ENCODE measurements at places on chromosomes 5 and 9. TPM values are rescaled to one million over a fixed set of nuclear protein-coding genes. Genes with fewer than 3 reads are reported as not detected.

DNA sequence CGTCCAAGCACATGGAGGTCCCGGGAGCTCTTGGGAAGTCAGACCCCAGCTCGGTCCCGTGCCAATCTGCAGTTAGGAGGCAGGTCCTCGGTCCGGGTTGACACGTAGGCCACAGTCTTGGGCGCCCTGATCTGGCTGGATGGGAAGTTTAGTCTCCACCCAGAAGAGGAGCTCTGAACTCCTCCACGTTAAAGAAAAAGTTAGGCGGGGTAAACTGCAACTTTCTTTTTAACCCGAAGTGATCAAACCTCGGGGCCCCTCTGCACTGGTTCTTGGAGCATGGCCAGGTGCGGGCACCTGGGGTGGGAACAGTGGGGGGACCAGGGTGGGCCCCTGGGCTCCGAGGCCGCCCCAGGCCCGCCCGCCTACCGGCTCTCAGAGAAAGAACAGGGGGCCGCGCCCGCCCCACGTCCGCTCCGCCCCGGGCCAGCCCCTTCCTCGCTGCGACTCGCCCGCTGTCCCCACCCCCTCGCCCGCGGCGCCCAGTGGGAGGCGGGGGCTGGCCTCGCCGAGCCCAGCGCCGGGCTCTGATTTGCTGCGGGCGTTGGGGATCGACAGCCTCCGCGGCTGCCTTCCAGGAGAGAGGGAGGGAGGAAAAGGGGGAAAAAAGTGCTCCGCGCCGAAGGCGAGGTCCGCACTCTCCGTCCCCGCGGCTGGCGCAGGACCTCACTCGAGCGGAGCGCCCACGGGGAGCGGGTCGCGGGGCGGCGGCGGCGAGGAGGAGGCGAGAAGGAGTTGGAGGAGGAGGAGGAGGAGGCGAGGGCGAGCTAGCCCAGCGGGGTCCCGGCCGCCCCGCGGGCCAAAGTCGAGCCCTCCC lies at the start of gene COL5A1:
Gene COL5A1 (plus strand): TSS at position 631 of the 817 bp plus-strand sequence. CDS start 385 bp downstream, outside the sequence.
- DNase-seq: peak; percentile 98

DNA sequence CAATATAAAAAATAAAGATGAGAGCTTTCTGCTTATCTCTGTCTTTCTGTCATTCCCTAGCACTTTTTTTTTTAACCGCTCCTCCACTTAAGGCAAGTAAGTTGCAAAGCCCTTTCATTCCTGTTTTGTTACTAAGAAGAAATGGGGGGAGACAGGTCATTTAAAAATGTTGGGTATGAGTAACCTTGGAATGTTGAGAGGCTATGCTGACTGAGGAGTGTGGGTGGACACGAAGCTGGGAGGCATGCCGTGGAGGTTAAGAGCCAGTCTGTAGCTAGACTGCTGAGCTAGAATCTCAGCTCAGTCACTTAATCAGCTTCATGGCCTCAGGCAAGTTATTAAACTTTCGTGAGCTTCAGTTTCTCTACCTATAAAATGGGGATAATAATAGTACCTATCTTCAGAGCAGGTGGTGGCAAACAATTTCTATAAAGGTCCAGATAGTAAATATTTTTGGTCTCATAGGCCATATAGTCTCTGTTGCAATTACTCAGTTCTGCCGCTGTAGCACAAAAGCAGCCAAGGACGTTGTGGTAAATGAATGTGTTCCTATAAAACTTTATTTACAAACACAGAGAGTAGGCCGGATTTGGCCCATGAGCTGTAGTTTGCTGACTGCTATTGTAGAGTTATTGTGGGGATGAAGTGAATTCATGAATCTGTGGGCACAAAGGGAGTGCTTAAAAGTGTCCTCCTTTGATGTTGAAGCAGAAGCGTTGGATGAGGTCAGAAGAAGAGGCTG lies 220.0 kb downstream of the GABBR2 start:
- peak; percentile 98 for DNase-seq

The ENTR1 gene
- 50.2 TPM for total RNA-seq

DNA sequence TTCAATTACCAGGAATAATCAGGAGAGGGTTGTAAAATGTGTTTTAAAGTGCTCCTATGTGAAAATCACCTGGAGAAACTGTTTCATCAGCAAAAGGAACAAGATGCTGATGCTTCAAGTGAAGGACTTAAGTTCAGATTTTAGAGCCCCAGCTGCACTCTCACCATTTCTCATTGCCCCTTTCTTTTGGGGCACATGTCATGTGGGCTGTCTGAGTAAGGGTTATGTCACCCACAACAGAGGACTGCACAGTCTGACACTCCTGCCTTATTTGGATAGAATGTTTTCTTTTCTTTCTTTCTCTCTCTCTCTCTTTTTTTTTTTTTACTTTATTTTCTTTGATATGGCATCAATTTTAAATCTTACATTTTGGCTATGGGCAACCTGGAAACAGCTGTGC lies 204.1 kb upstream of the EFNA5 start:
- DNase-seq: peak; percentile 61

DNA sequence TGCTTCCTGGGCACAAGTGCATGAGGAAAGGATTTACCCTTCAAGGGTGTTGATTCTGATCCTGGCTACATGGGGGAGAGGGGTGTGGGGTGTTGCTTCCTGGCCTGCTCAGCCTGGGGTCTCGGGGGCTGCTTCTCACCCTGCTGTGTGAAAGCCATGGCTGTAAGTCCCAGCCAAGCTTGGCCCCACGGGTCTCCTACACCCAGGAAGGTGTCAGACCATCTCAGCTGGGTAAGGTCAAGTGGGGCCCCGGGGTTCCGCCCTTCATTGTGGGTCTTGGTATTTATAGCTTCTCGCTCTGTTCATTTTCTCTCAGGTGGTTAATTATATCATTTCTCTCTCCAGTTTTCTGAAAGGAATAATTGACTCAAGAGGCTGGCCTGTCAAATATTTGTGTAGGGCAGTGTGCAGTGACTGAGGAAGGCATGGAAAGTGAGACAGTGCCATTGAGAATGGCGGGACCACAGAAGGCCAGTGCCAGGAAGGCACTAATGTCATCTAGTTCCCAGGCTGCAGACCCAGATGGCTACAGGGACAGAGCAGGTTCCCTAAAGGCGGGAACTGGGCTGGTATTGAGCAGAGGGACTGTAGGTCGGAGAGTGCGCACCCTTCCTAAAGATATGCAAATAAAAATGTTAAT lies 126.0 kb downstream of the FOXD1 start:
- no peak for DNase-seq

DNA sequence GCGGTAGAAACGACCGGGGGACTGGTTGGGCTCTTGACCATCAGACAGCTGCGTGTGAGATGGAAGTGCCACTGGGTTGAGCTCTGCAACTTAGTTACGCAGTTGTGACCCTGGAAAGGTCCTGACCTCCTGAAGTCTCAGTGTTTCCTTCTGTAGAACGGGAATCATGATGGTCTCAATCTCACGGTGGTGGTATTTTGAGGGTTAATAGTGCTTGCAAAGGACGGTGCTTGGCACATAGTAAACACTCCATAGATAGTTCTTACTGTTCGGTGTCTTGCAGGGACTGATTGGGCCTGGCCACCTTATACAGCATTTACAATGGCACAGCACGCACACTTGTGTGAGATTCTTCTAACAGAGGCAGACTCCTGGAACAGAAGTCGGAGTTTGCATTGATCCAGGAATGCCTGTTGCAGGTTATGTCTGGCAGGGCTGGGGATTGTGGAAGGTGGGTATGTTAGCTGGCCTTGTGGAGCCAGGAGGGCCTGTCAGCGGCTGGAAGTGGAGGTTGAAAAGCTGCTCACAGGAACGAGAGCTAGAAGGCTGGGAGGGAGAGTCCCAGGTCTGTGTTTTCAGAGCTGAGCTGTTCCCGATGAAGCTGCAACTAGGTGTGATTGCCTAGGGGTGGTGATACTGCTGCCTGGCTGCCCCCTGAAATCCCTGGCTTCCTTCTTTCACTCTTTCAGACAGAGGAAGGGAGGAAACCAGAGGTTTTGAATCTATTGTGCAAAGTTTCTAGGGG lies 962 bp upstream of the TXN start:
- peak; percentile 56 for DNase-seq

DNA sequence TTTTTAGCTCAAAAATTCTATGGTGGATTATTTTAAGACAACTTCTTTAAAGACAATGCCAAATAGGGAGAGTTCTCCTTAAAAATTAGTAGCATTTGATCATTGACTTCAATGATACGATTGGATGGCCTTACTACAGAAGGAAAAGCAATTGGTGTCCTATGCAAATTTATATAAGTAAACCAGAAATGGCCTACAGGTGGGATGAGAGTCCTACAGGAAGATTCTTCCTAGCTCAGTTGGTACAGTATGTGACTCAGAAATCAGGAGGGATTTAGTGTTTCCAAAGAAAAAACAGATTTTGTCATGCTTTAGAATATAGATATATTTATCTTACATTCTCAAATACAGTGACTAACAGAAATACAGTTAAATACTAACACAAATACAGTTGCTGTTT lies 6.5 kb downstream of the ANKRA2 start:
- peak; percentile 16 for DNase-seq

DNA sequence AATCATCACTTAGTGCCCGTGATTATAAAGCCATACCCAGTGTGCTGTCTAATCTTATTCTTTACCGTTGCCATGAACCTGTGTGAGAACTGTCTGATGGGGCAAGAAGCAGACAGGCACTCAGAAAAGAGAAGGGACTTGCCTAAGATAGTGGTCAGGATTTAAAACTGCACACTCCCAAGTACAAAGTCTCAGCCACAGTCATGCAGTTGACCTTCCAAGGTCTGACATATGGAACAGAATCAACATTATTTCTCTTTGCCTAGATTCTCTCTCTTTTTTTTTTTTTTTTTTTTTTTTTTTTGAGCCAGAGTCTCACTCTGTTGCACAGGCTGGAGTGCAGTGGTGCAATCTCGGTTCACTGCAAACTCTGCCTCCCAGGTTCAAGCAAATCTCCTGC lies 1.9 kb upstream of the PPP2CA start:
- no peak for DNase-seq

The NPR3 gene
- 97.0 TPM for total RNA-seq

All from GM23248 (cell line).